NCI-H1105 (cell line): ENCODE measurements at places on chromosomes 11 and 22.
A peak's percentile ranks its signal among the peaks of the same experiment; 100 is the strongest.

DNA sequence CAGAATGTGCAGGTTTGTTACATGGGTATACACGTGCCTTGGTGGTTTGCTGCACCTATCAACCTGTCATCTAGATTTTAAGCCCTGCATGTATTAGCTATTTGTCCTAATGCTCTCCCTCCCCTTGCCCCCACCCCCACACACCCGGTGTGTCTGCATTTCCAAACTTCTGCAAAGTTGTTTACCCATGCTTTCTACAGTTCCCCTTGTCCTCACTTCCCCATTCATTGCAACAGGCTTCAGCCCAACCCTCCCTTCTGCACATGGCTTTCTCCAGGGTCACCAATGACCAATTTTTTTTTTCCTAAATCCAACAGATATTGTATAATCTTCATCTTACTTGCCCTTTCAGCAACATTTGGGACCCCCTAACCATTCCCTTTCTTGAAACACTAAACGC is 32.0 kb upstream of the NUP50 start:
- DNase-seq = no peak

GRCh38 chr22:28103596-28103995 is 184.5 kb upstream of the PITPNB start:
- DNase-seq = no peak

GRCh38 chr11:117328375-117329010 is 839 bp downstream of the CEP164 start:
- DNase-seq = peak; percentile 4

DNA sequence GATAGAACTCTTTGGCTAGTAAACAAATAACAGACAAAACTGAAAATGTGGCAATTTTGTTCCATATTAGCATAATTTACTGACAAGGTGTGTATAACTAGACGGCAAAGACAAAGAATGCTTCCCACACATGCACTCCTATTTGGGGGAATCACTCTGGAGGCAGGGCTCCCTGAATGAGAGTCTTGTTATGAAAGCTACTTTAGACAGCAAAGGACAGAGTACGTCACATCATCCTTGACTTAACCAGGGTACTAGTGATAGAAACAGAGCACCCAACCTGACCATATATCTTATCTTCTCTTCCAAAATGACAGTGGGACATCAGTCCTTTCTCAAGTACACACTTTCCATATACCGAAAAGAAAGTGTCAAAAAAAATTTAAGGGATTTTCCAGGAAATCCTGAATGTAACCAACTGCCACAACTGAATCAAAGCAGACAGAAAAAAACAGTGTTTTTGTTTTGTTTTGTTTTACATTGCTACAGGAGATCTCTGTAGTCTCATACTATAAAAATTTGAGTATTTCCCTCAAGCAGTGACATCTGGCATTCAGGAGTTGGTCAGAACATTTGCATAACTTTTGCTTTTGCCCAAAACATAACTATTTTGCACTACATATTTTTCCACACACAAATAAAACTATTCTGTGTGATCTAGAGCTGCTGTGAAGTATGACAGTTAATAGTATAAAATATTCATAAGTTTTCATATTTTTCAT is 98.9 kb downstream of the ARHGAP20 start:
- no peak for DNase-seq

DNA sequence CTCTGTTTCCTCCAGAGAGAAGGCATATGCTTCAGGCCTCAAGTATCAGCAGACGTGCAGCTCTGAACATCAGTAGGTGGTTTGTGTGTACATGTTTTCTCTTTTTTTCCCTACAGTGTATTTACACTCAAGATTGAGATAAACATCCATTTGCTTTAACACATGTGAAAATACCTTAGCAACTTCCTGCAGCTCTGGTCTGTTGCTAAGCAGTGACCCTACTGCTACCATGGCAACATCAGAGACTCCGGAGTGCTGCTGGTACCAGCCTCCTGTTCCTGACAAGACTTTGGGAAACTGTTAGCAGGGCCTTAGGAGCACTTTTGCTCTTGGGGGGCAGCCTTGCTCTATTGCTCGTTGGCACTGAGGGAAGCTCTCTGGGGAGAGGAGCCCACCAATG is 221.2 kb upstream of the PLET1 start:
- DNase-seq = no peak

- no peak for DNase-seq
These were observed 461.2 kb downstream of the BRD1 start for GRCh38 chr22:49366437-49366836.

GRCh38 chr22:30208631-30209603 is 37.6 kb downstream of the LIF start:
- DNase-seq = no peak

DNA sequence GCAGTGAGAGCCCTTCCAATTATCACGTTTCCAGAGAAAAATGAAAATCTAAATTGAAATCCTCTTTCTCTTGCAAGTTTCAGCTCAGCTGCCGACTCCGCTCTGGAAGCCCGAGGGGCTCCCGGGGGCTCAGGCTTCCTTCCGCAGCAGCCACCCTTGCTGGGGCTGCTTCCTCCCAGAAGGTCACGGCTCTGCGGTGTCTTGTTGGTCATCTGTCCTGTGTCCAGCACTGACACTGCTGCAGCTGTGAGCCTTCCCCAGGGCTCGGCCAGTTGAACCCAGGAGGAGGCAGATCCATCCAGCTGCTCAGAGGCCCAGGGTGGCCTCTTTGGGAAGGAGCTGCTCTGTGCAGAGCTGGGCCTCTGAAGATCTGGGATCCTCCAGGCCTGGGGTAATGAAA is 1337.2 kb downstream of the TBC1D22A start:
- no peak for DNase-seq

DNA sequence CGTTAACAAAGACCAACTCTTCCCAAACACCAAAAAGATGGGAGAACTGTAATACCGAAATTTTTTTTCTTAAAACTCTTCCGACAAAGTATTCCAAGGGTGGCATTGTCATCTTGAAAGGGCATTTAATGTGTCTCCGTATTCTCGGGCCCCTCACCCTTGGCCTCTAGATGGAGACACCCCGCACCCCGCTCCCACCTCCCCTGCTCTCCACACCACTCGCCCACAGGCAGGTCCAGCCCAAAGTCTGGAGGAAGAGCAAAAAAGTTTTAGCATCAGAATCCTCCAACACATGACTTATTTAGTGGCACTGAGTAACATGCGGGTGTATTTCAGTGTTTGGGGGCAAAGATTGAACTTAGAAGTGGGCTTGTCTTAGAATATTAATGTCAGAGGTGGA is 20.7 kb downstream of the SPATA19 start:
- no peak for DNase-seq

GRCh38 chr22:35380013-35380412 is 883 bp upstream of the HMOX1 start:
- no peak for DNase-seq

DNA sequence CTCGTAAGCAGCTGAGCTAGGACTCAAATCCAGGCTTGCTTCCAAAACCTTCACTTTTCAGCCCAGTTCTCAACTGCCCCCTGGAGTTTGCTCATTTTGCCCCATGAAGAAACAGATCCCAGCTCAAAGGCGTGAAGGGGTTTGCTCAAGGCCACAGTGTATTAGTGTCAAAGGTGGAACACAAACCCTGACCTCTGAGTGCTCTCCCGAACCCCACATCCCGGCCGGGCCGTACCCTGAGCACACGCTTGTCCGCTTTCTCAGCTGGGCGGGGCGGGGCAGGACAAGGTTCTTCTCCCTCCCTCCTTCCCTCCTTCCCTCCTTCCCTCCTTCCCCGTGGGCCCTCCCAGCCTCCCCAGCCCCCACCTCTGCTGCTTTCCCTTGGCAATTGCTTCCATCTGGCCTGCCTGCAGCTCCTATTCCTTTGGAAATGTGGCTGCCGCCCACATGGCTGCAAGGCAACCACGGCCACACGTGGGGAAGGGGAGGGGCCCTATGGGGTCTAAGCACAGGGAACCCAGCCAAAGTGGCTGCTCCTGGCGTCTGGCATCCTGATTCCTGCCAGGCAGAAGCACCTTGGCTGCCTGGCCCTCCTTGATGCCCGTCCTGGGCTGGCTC is 4.1 kb downstream of the ST3GAL4 start:
- DNase-seq = peak; percentile 92

DNA sequence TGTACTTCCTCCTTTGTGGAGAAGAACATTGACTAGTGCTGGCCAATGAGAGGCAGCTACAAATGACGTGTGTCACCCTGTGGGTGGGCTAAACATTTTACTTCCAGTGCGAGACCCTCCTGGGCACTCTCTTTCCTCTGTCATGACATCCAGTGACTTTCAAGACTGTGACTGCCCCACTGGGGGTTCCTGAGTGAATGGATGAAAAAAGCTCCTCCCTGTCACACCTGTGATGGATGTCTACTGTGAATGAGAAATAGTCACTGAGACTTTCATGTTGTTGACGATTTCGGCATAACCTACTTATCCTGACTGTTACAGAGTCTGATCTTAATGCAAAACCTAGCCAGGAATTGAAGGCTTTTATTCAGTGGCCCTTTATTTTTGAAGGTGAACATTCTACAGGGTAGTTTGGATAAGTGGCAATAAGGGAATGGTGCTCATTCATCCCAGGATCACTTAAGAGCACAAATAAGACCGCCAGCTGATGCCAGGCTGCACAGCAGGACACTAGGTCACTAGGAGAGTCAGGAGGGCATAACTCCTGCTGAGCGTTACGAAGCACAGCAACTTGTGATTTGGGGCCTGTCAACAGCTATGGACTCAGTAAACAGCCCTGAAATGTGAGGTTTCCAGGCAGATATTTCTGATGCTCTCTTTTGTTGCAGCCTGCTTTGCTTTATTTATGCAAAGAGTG is 636.6 kb downstream of the NTM start:
- no peak for DNase-seq

GRCh38 chr11:76807206-76807875 is 24.2 kb downstream of the TSKU start:
- peak; percentile 37 for DNase-seq

DNA sequence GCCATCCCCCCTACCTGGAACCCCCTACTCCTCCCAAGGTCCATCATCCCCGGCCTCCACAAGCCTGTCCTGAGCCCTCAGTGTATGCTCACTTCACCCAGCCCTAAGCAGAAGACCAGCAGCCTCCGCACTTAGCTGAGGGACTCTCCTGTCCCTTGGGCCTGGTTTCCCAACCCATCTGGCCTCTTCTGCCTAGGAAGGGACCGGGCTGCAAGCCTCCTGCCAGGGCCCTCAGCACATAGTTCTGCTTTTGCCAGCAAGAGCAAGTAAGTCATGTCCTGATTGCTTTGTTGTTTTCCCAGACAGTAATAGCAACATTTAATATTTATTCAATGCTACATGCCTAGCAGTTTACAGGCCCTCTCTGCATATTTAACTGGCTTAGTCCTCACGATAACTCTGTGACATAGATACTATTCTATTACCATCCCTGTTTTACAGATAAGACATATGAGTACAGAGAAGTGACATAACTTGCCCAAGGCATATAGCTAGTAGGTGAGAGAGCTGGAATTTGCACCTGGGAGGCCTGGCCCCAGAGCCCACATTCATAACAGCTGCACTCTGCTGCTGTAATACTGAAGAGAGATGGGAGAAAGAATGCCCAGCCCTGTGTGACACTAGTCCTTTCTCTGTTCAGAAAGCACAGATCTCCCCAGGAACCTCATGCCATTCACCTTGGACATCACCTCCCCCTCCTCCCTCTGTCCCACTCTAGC is 139.2 kb downstream of the PARVA start:
- DNase-seq = no peak

- DNase-seq = no peak
These were observed 24.5 kb downstream of the MICAL3 start for GRCh38 chr22:17999851-18000250.

- no peak for DNase-seq
These were observed 235.3 kb downstream of the CSNK2A3 start for GRCh38 chr11:11117730-11118129.
